ENCODE measurements at places on chromosomes 7 and 10.

- DNase-seq = no peak
These were observed 116.6 kb downstream of the TMEM130 start for GRCh38 chr7:98753176-98753575.

DNA sequence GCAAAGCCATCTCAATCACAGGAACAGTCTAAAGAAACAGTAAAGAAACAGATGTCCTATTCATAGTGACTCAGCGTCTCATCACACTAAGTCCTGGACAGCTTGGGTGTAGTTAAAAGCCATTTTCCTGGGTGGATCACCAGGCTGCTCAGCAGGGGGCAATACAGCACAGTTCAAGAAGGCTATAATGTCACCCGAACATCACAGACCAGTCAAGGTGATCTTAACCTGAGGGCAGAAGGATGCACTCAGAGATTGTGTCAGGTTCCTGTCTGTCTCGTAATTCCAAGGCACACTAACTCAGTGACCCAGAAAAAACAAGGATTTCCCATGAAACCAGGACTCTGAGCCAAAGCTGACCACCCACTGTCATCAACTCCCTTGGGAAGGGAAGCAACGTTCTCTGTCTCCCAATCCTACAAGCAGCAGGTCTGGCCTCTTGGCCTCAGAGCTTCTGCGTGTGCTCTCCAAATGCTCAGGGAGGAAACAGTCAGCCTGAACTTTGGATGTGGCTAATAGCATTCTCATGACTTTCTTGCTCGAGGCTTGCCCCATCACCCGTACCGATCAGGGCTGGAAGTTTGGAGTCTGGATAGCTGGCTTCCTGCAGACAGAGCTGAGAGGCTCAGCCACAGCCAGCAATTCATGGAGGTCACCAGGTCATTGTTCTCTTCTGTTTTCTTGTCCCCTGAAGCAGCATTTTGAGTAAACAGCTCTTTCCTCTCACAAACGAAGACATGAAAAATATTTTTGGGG, 90.4 kb upstream of the FAM171A1 start:
- DNase-seq = no peak

- no peak for DNase-seq
These were observed 39.4 kb upstream of the TARP start for GRCh38 chr7:38312821-38313220.

DNA sequence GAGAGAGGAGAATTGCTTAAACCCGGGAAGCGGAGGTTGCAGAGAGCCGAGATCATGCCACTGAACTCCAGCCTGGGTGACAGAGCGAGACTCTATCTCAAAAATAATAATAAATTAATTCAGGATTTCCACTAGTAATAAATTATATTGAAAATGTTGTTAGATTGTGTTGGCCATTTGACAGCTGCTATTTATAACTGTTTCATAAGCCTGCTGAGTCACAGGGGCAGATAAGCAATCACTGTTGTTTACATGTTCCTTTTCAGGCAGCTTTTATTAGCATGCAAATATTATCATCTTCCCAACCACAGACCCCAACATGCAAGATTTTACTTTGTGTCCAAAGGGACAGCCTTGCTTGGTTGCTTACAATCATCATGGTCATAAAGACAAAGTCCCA, 49.5 kb upstream of the ZNF138 start:
- no peak for DNase-seq

DNA sequence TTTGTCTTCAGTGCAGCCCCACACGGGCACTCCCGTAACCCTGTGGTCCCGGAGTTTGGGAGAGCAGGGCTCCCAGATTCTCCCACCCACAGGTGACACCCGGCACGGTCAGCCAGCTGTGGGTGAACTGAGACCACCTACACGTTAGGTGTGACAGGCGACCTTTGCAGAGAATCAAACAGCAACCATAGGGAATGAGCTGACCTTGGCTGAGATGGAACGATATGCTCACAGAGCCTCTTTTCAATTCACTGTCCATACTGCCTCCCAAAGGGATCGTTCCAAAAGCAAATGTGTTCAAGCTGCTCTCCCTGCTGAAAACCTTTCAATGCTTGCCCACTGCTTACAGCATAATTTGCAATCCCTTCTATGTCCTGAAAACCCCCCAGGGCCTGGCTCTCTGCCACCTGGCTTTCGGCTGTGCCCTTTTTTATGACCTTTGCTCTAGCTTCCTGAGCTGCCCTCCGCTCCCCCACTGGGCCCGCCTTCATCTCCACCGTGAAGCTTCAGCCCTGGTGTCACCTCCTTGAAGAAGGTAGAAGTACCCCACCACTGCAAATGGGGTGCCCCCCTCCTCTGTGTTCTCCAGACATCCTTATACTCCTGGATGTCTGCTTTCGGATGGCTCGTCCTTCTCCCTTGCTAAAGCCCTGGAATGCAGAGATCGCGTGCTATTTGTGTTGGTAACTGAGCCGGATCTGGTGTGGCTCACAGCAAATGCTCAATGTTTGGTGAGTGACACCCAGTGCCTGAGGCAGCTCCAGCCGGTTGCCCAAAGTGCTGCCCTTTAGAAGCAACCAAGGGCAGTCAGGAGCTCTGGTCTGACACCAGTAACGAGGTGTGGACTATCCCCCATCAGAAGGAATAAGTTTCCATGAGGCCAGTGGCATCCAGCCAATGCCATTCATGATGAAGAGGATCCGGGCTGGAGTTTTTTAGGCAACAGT, 90.4 kb downstream of the KIAA1549 start:
- DNase-seq = peak; percentile 51

DNA sequence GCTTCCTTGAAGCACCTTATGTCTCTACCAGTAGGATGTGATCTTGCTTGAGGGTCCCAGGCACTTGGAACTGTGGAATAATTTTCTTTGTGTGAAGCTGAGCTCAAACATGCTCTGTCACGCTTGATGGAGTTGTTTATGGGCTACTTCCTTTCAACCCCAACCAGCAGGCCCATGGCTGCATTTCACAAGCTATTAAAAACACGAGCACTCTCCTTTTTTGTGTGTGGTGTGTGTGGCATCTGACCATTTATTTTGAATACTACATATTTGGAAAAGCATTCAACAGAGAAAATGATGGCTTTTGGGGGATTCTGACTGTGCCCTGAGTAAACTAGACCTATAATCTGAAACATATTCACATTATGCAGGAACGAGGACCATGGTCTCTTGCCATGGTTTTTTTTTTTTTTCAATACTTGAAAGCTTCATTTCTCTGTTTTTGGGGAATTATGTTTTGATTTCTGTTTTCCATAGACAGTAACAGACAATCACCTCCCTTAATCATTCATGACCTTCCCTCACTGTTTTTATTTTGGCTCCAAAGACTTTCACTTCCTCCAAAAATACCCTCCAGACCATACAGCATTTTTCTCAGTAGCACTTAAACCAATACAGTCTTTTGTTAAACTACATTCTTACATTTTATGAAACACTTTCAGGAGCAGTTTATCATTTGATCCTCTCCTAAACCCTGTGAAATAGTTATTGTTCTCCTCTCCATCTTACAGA, 233.6 kb upstream of the BMPER start:
- DNase-seq = no peak

DNA sequence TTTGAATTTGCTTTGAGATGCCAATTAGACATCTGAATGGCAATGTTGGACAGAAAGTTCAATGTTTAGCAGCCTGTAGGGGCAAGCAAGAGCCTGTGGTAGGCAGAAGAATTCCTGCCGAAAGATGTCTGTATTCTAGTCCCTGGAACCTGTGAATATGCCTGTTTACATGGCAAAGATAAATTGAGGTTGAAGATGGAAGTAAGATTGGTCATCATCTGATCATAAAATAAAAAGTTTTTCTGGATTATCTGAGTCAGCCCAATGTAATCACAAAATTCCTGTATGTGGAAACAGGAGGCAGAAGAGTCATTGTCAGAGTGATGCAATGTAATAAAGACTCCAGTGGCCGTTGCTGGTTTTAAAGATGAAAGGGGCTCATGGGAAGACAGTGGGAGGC, 430.5 kb downstream of the MDFIC start:
- DNase-seq = no peak

DNA sequence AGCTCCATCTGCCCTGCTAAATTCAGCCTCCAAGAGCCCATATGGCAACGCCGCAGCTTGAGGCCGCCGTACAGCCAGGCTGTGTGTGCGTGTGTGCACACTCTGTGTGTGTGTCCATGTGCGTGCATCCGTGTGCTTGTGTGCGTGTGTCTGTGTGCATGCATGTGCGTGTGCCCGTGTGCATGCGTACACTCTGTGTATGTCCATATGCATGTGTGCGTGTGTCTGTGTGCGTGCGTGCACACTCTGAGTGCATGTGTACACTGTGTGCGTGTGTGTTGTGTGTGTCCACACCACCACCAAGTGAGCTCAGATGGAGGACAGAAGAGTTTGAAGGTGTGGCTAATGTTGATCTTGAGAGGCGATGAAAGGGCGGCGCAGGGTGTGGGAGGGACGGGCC, 30.0 kb downstream of the SMKR1 start:
- DNase-seq = no peak

DNA sequence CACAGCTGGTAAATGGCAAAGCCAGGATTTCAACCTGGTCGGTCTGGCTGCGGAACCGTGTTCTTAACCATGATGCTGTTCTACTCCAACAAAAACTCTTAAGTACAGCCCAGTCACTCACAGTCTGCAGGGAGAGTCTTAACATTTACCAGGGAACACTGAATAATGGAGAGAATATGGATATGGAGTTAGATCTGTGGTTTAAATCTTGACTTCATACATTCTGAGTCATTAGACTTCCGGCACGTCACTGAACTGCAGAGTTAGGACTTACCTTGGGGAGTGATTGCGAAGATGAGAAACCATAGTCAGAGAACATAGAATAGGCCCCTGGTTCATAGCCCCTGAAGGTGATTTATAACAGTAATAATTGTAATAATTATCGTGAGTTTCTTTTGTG, 61.7 kb downstream of the ADRA2A start:
- DNase-seq = no peak

DNA sequence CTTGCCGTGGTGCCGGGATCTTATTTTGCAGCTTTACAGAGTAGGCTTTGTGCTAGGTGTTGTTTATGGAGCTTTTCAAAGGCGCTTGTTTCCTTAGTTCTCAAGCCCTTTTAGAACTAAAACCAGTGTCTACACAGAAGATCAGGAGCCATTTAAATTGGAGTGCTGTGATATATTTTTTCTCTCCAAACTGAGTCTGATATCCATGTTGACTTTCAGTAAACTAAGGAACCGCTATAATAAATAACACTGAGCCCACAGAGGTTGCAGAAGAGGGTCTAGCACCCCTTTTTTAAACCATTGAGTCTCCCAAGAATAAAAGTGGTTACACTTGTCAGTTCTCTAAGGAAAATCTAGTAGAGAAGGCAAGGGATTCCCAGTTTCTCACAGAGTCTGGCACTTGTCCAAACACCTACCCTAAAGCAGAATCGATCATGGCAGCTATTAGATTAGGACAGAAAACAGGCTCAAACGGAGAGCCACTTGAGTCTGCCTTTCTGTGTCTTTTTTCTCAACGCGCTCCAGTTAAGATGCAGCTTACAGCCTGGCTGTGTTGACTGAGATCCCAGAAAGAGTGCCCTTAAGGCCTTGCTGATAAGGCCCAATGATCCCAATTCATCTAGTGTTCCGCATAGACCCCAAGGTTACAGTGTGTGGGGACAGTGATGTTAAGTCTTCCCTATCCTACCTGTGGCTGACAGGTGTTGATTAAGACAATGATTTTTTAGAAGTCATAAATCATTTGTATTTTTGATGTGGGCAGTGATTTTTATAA, 804 bp downstream of the TMEM106B start:
- peak; percentile 41 for DNase-seq

DNA sequence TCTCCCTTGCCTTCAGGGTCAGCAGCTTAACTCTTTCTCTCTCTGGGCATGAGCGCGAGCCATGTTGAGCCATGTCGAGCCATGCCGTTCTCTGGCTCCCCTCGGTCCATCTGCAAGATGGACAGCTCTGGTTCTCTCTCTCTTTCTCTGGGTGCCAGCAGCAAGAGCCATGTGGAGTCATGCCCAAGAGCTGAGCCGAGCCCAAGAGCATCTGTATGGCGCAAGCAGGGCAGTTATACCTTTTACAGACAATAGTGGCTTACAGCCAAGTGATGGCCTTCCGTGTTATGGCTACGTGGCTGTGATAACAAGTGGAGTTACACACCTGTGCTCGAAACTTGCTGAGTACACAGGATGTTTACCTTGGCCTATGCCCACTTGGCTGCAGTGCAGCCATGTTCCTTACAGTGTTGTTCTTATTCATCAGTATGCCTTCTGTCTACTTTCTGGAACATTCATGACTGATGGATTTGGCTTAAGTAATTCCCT, 327.7 kb downstream of the GLRX3 start:
- DNase-seq = no peak

All from muscle of arm (tissue), 14 donors.